Articular chondrocyte of knee joint (primary cell): ENCODE measurements at places on chromosomes 5 and 9. TPM values are rescaled to one million over a fixed set of nuclear protein-coding genes. Genes with fewer than 3 reads are reported as not detected.

SH3GL2 gene
- 0.11 TPM in 1 of 2 replicates, not detected in the other for total RNA-seq

RORB gene
- under 0.01 TPM in 2 replicates for total RNA-seq

FAM221B gene
- not detected in 2 replicates for total RNA-seq

MEIKIN gene
- total RNA-seq: not detected in 2 replicates
